ENCODE measurements at places on chromosomes 13 and 19.

DNA sequence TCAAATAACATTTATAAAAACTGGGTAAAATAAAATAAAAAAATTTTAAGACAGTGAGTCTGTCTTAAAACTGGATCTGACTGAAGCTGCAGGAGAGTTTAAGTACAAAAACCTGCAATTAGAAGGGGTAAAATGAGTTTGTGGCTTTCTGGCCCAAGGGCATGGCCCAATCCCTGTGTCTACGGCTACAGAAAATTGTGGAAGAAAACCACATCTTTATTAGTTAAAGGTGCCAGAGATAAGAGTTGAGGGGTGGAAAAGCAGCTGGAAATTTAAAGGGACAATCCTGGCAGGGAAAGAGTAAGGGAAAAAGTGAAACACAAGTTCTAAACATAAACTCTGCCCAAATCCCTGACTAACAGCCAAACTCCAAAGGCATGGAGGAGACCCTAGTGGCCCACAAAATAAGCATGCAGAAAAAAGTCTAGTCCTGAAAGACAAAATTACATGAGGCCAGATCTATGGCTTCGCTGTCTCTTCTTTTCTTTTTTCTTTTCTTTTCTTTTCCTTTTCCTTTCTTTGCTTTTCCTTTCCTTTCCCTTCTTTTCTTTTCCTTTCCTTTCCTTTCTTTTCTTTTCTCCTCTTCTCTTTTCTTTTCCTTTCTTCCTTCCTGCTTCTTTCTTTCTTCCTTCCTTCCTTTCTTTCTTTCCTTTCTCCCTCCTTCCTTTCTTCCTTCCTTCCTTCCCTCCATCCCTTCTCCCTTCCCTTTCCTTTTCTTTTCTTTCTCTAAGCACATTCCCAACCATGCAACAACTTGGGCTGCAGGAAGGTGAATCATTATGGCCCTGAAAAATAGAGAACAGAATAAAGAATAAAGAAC is 23.5 kb upstream of the DLEU7 start:
- no peak for DNase-seq

- DNase-seq, result no peak
Measured at GRCh38 chr19:8150998-8151766, 1.8 kb upstream of the FBN3 start.

DNA sequence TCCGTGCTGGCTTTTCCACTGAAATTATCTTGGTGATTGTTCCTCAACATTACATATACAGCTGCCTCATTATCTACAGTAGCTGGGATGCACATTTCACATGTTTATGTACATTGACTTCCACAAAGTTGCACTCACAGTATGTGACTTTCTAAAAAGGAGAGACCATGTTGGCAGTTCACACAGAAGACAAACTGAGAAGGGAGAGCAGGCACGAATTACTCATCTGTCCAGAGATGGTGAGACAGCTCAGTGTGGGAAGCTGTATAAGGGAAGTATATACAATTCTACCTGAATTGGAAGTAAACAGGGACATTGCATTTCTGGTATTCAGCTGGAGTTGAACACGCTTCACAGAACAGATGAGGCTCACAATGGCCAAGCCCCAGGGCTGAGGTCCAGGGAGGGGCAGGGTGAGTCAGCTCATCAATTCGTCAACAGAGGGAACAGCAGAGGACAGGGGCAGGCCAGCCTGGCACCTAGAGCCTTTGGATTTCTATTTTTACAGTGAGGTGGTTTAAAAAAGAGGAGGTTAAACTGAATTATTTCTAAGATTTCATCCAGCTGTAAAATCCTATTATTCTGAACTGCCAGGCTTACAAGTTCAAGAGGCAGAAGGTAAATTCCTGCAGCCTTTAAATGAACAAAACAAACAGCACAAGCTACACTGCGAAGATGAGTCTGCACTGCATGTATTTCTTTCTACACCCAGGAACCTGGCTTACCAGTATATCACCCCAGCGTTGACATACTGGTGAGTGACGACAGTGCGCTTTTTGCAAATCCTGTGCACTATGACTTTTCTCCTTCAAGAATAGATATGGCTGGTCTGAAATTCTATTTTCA is 9.8 kb downstream of the PARP4 start:
- no peak for DNase-seq

GRCh38 chr19:1699998-1700732 is 47.8 kb upstream of the TCF3 start:
- DNase-seq, result no peak

GRCh38 chr13:113226873-113227450 is 17.5 kb downstream of the CUL4A start:
- DNase-seq, result no peak

GRCh38 chr19:17948514-17948900 is 15.7 kb downstream of the CCDC124 start:
- DNase-seq, result no peak

DNA sequence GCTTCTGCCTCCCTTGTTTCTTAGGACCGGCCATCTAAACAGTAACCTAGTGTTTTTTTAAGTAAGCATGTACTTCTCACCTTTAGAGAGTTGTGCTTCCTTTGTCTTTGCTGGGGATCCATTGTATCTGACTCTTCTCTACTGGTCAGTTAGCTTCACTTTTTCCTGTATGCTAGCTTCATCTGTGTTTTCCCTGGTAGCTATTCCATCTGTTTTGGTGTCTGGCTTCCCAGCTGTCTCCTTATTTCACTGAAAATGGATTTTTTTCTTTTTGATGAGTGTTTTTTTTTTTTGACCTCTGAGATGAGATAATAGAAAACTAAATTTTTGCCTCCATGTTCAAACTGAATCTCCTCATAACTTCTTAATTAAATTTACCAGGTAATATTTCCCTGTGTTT is 637.0 kb upstream of the SLC10A2 start:
- no peak for DNase-seq

- DNase-seq, result peak; percentile 64
Measured at GRCh38 chr13:21060338-21061028, 903 bp downstream of the LATS2 start.

DNA sequence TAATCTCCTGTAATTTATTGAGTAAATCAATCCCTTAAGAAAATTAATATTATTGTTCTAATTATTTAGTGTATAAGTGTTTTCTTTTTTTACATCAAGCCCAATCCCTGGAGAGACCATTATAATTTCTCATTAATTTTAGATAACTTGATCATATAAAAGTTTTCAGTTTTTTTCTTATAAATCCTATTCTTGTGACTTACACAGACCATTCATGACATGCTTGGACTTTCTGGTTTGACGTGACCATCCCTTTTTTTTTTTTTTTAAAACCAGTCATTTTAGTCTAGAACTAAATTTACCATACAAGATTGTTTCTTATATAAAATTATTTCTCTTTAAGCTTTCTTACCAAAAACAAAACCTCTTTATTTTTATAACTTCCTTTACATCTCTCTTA is 5.4 kb upstream of the MTRF1 start:
- DNase-seq, result no peak

DNA sequence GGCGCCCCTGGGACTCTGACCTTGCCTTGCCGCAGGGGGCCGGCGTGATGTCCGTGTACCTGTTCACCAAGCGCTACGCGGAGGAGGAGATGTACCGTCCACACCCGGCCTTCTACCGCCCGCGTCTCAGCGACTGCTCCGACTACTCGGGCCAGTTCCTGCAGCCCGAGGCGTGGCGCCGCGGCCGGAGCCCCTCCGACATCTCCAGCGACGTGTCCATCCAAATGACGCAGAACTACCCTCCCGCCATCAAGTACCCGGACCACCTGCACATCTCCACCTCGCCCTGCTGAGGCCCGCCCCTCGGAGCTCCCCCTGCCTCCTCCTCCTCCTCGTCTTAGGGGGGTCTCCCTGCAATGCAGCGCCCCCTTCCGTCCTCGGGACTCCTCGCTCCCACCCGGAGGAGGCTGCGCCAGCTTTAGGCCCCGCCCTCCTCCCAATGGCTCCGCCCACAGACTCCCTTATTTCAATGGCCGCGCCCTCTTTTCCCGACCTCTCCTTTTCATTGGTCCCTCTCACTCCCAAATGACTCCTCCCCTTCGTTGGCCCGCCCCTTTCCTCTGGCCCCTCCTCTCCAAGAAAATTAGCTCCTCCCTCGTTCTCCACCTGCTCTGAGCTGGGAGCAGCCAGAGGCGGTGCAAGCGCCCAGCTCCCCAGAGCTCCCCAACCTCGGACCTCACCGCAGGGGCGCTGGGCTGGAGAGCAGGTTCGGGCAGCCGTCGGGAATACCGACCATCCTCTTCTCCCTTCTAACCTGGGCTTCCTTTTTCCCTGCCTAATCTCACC is 20.5 kb upstream of the CACNG8 start:
- DNase-seq, result peak; percentile 32

DNA sequence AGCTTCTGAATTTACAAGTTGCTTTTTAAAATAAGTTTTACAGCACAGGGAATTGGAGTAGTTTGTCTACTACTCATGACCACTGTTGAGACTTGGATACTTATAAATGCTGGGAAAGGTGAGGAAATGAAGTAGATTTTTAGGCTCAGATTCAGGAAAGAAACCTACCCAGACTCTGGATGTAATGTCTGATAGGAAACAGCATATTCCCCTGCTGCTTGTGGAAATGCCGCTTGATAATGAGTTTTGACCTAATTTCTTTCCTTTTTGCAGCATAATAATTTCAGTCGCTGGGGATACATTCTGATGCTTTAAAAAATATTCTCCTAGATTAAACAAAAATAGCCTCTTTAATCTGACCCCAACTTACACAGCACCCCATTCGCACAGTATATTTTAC is 53.6 kb downstream of the SLC10A2 start:
- DNase-seq, result no peak

GRCh38 chr13:105774739-105775460 is 760.6 kb downstream of the EFNB2 start:
- DNase-seq, result no peak

- DNase-seq, result no peak
Measured at GRCh38 chr13:48281556-48281955, 22.0 kb upstream of the RB1 start.

Measured in left hindlimb (tissue), 1 donor.